ENCODE measurements at places on chromosomes 12 and 14.

DNA sequence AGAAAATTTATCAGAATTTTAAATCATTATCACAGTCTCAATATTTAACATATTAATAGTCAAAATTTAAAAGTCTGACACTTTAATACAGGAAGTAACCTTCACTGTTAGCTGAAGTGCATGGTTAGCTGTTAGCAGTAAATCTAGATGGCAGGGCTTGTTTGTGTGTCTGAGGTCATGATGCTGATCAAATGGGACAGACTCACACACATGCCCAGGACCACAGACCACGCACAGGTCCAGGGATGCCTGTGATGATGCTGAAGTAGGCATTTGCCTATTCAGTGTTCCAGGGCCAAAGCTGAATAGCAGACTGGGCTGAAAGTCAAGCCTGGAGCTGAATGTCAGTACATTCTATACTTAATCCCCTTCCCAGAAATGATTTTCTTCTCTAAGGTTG, 20.5 kb downstream of the FNTB start:
- DNase-seq, result no peak

- DNase-seq, result no peak
Observed at GRCh38 chr12:39830852-39831520, 211.4 kb upstream of the ABCD2 start.

DNA sequence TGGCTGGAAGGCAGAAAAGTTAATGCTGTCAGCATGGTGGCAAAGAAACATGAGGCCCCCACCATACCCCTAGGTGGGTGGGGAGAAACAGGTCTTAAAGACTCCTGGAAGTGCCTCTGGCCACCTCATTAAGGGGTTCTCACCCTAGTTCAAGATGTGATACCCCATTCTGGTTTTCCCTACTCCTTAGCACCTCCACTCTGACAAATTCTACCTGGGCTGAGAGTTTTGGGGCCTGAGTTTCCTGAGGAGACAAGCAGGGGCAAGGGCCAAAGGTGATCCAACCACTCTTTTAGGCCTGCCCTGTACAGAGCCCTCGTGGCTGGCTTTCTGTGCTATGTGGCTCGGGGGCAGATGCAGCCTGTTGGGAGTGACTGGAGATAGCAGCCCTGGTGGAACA, 7.9 kb upstream of the AVIL start:
- no peak for DNase-seq

- no peak for DNase-seq
Observed at GRCh38 chr14:74763803-74764531, 851 bp downstream of the YLPM1 start.

GRCh38 chr14:21025371-21026273, 761 bp upstream of the NDRG2 start:
- no peak for DNase-seq

GRCh38 chr12:29656762-29657538, 126.8 kb downstream of the TMTC1 start:
- no peak for DNase-seq

Measured in fibroblast of skin of left quadriceps (primary cell).